Tongue (tissue), 3 donors: ENCODE measurements at places on chromosomes 12 and 14. TPM values are rescaled to one million over a fixed set of nuclear protein-coding genes. Genes with fewer than 3 reads are reported as not detected.

GPR162 gene
- total RNA-seq, result 13.1 TPM

GPRC5D gene
- total RNA-seq, result not detected

SPIC gene
- total RNA-seq, result not detected

CCDC184 gene
- total RNA-seq, result 1.2 TPM

TCL1B gene
- not detected for total RNA-seq

KRT74 gene
- total RNA-seq, result 0.10 TPM

PLD4 gene
- total RNA-seq, result 7.7 TPM

SLC5A8 gene
- total RNA-seq, result 0.41 TPM

TULP3 gene
- 18.9 TPM for total RNA-seq

DEPDC4 gene
- 0.82 TPM for total RNA-seq

TCTN2 gene
- 6.8 TPM for total RNA-seq

MGAT4C gene
- 0.41 TPM for total RNA-seq

PARPBP gene
- 17.8 TPM for total RNA-seq

KRT6C gene
- total RNA-seq, result 19.3 TPM

PHETA1 gene
- 4.5 TPM for total RNA-seq

ARHGEF40 gene
- total RNA-seq, result 79.2 TPM

BEGAIN gene
- total RNA-seq, result 3.3 TPM

TAS2R9 gene
- not detected for total RNA-seq

SERPINA6 gene
- total RNA-seq, result not detected

RPL10L gene
- not detected for total RNA-seq

NUBPL gene
- total RNA-seq, result 32.3 TPM

KRT5 gene
- 1,219 TPM for total RNA-seq

STYK1 gene
- total RNA-seq, result 1.7 TPM

PTPN6 gene
- 11.4 TPM for total RNA-seq

RAB5B gene
- 77.1 TPM for total RNA-seq

UBE2N gene
- 31.2 TPM for total RNA-seq

FLVCR2 gene
- total RNA-seq, result 6.9 TPM

DRAM1 gene
- total RNA-seq, result 6.2 TPM

RNASE8 gene
- total RNA-seq, result not detected

KCNH5 gene
- total RNA-seq, result 0.21 TPM

CRY1 gene
- total RNA-seq, result 37.2 TPM

SPX gene
- 19.8 TPM for total RNA-seq

GTF2A1 gene
- 31.9 TPM for total RNA-seq

SMARCC2 gene
- total RNA-seq, result 49.0 TPM

ZNF891 gene
- total RNA-seq, result 3.6 TPM

TOMM20L gene
- total RNA-seq, result not detected

CLEC9A gene
- 0.82 TPM for total RNA-seq

KRT72 gene
- 0.21 TPM for total RNA-seq

PIP4P1 gene
- total RNA-seq, result 19.5 TPM

BDKRB2 gene
- total RNA-seq, result 9.1 TPM

CLEC4E gene
- not detected for total RNA-seq

ARMH4 gene
- 18.2 TPM for total RNA-seq

GLIPR1 gene
- total RNA-seq, result 6.6 TPM

RFLNA gene
- total RNA-seq, result 5.8 TPM
